ENCODE measurements at places on chromosomes 4 and X.

GRCh38 chr4:6342530-6343293 is 73.1 kb downstream of the WFS1 start:
- DNase-seq = peak; percentile 82

- DNase-seq = peak; percentile 70
Observed at GRCh38 chr4:153759407-153760316, at the start of gene RNF175. RNF175 (minus strand) TSS chr4:153760024; CDS start chr4:153759862, 162 bp downstream.

DNA sequence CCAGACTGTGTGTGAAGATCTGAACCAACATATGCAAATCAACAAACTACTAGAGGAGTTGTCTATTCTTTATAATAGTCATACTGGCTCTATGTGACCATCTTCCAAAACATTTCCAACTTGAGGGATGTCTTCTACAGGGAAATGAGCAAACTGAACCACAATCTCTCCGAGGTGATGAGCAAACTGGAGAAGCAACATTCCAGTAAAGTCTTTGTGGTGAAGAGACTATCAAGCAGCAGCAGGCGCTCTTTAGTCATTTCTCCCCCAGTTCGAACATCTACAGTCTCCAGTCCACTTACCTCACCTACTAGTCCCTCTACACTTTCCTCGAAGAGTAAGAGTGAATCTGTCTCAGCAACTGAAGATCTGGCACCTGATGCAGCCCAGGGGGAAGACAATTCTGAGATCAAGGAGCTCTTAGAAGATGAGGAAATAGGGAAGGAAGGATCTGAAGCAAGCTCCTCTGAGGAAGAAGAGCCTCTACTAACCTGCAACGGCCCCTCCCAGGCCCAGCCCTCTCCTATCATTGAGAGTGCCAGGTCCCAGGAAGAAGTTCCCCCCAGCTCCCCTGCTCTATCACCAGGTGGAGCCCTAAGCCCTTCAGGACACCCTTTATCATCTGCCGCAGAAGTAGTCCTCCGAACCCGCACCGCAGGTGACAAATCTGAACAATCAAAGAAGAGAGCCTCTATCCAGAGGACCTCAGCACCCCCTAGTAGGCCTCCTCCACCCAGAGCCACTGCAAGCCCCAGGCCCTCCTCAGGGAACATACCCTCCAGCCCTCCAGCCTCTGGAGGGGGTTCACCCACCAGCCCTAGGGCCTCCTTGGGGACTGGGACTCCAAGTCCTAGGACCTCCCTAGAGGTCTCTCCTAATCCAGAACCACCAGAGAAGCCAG is 98.1 kb downstream of the HNRNPD start:
- no peak for DNase-seq

GRCh38 chr4:88659055-88659889 is 38.4 kb downstream of the NAP1L5 start:
- peak; percentile 83 for DNase-seq

- no peak for DNase-seq
Observed at GRCh38 chr4:105641845-105642244, 66.6 kb downstream of the INTS12 start.

DNA sequence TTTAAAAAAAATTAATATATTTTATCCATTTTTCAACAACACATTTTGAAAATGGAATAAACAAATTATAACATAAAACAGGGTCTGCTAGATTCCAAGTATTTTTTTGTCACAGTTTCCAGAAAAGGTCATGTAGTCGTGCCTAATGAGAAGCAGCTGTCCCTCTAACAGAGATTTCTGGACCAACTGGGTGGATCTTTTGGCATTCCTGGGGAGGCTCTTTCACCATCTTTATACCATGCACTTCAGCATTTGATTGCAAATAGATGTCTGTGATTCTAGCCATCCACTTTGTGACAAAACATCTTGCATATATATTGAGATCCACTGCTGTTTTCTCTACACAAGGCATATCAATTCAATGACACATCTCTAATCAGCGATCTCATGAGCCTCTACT is 210.7 kb upstream of the LDB2 start:
- no peak for DNase-seq

GRCh38 chrX:29067351-29067750 is 480.1 kb downstream of the IL1RAPL1 start:
- DNase-seq = no peak

DNA sequence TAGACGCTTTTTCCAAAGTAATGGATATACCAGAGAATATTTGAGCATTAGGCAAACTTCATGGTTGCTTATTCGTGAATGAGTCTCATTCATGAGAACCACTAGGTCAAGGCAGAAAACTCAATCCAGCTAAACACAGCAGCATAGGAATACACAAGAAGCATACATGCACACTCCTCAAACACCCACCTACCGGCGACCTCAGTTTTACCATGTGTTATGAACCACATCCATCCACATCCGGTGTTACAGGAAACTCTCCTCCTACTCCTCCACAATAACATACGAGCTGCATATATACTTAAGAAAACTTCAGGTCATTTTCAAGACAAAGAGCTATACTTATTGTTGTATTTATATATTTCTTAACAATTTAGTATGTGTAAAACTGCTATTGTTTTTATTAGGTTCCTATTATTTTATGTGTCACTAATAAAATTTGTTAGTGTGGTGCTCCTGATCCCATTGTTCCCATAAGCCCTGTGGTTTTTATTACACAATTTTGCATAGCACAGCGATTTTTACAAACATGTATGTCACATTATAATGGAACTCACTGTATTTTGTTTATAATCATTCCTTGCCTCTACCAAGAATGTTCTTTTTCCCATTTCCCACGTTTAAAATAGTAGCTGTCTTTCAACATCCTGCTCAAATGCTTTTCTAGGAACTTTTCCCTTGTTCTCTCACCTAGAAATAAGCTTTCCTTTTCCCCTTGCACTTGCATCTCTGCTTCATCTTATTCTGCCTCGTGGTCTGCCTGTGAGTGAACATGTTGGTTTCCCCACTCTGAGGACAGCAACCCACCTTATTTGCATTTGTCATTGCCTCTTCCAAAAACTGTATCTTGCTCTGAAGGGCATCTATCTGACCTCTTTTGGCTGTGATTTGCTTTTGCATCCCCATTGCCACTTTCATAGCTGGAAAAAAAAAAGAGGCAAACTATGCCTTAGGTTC is 48.3 kb downstream of the STBD1 start:
- no peak for DNase-seq

- DNase-seq = no peak
Observed at GRCh38 chr4:53943345-53944085, 120.9 kb downstream of the CHIC2 start.

- no peak for DNase-seq
Observed at GRCh38 chr4:150252306-150252705, 174.1 kb downstream of the DCLK2 start.

- DNase-seq = peak; percentile 2
Observed at GRCh38 chr4:154332681-154333421, 158.7 kb downstream of the DCHS2 start.

- peak; percentile 61 for DNase-seq
Observed at GRCh38 chr4:39312816-39313215, 53.3 kb downstream of the RFC1 start.

DNA sequence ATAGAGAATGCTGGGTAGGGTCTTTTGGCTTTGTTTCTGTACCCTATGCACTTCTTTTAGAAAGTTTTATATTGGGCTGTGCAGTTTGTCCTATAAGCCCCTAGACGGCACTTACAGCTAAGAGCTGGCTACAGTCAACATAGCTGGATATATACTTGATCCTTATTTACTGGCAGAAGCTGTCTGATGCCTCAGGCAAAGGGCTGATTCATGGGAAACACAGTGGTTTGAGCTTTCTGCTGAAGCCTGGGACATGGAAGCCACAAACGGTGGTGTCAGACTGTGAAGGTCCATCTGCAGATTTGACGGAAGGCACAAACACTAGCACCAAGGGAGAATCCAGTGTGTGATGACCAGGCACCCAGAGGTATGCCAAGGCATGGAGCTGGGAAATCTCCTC is 608.4 kb downstream of the ANKRD50 start:
- no peak for DNase-seq

GRCh38 chr4:119132306-119132705 is 3.3 kb upstream of the MYOZ2 start:
- DNase-seq = no peak

DNA sequence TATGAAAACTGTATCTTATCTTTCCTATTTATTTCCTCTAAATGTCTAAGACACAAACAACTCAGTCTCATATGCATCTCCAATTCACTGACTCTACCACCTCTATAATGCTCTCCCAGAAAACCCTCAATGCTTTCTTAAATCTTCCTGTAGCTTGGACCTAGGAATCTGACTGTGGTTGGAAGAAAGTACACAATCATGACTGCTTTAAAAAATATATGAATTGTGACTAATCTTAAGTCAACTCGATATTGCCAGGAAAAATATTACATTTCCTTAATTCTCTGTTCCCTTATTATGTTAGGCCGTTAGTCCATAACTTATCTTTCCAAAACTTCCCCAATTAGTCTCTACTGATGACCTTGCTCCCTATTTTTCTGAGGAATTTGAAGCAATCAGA is 87.0 kb downstream of the SPCS3 start:
- DNase-seq = no peak

DNA sequence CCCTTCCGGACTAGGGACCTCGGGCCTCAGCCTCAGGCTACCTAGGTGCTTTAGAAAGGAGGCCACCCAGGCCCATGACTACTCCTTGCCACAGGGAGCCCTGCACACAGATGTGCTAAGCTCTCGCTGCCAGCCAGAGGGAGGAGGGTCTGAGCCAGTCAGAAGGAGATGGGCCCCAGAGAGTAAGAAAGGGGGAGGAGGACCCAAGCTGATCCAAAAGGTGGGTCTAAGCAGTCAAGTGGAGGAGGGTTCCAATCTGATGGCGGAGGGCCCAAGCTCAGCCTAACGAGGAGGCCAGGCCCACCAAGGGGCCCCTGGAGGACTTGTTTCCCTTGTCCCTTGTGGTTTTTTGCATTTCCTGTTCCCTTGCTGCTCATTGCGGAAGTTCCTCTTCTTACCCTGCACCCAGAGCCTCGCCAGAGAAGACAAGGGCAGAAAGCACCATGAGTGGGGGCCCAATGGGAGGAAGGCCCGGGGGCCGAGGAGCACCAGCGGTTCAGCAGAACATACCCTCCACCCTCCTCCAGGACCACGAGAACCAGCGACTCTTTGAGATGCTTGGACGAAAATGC is at the start of gene WAS:
Gene WAS, plus strand, starts transcription at position 389 of the 572 bp plus-strand sequence. Its CDS starts 55 bp downstream, at position 444.
- DNase-seq = no peak

DNA sequence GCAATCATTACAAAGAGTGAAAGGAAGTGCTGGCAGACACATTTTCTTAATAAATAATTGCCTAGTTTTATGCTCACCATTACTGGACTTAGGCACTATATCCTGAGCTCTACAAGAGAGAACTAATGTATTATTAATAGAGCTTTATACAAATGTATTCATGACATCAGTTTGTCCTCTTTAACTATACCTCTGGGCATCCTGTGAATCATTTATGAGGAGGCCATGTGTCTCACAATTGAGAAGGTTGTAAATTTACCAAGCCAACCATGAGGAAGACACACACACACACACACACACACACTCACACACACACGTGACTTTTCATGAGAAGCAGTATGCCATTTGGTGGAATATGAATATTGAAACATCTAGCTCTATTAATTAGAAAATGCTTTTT is 728.2 kb downstream of the ARAP2 start:
- no peak for DNase-seq

DNA sequence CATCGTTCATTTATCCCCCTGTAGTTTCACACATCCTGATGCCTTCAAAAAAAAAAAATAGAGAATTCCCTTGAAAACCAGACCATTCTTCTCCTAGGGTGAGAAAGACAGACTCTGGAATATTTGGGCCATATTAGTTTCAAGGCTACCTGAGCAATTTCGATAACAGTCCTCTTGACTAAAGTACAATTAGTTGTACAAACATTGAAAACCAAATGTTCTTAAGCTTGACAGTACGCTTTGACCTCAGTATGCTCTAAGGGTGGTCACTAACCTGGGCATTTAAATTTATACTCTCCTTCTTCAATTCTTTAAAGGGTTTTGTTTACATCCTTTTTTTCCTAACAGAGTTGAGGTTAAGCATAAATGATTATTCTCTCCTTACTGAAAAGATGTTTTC is 364.6 kb upstream of the FTHL17 start:
- no peak for DNase-seq

DNA sequence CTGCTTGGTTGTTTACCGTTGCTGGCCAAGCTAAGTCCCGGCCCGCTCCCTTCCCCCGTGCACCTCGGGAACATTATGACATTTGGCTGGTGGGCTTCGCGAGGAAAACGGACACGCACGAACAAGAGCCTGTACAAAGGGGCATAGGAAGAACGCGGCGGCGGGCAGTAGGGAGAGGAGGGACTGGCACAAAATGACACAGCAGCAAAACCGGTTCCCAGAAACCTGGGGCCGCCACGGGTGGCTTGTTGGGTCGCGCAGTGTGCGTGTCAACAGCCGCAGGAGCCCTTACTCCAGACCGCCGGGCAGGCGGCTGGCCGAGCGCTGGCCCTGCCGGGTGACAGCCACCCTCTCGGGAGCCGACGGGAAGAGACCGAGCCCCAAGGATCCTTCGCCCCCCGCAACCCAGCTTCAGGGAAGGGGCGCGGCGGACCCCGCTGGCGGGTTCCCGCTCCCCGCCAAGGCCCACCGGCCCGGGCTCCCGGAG is 1.6 kb upstream of the LIN54 start:
- DNase-seq = no peak

- DNase-seq = no peak
Observed at GRCh38 chr4:113636438-113636818, 125.1 kb downstream of the CAMK2D start.

DNA sequence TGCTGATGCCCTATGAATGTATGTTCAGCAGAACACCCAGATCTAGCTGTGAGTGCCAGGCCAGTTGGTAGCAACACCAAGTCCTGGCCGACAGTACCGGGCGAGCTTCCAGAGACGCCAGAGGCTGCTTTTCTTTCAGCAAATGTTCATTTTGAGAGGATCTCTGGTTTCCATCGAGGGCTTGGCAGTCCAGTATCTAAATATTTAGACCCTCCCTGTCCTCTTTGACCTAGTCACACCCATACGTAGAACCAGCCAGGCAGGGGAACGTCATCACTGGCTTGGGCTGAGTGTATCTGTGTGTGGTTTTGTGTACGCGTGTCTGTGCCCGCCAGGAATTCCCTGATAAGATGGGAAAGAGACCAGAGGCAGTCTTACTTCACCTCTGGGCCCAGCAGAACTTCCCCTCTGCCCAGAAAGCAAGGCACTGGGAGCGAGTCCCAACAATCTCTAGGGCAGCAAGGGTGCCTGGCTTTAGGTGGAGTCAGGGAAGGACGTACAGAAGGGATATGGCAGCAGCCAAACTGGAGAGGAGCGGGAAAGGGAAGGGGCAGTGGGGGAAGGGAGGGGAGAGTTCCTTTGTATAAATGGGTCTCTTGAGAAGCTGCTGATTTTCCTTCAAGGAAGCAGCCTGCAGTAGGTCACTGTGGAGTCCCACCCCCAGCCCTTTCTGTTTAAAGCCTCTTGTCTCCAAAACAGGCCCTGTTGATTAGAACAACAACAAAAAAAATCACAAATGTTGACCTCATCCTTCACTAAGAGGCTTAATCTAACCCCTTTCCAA is 15.0 kb upstream of the ELF4 start:
- peak; percentile 41 for DNase-seq
